ENCODE measurements at places on chromosomes 5 and 9.

- DNase-seq, result no peak
Measured at GRCh38 chr5:175378444-175379028, 65.4 kb downstream of the DRD1 start.

DNA sequence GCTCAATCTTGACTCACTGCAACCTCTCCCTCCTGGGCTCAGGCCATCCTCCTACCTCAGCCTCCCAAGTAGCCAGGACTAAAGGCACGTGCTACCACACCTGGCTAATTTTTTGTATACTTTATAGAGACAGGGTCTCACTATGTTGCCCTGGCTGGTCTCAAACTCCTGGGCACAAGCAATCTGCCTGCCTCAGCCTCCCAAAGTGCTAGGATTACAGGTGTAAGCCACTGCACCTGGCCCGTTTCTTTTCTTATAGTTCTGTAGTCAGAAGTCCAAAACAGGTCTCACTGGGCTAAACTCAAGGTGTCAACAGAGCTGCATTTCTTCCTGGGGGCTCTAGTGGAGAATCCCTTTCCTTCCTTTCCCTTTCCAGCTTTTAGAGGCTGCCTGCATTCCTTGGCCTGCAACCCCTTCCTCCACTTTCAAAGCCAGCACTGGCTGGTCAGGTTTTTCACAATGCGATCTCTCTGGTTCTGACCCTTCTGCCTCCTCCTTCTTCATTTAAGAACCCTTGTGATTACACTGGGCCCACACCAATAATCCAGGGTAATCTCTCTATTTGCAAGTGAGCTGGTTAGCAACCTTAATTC is 16.3 kb downstream of the IRF1 start:
- DNase-seq, result no peak

DNA sequence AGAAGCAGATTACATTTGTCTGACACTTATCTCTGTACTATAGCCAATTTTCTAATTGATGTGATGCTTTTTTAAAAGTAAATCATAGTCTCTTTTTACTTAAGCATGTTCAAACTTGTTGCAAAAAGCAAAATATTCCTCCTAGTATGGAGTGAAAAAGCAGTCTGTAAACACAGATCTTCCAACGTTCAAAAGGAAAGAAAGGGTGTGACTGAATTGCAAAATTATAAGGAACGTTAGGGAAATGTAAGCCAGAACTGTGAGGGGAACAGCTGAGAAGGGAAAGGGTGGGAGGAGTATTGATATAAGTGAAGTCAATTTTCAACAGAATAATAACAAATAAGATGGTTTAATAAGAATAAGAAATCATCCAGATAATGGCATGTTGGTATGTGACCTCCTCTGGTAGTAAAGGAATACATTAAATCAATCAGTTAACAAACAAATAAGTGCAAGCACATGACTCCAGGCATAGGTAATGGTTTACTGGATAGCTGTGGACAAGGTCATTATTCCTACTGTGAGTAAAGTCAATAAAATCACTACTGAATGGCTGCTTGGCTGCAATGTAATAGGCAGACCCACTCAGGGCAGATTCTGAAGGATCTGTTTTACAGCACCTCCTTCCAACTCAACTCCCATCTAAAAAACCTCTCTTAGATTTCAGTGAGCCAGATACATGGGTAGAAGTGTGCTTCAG is 239.1 kb upstream of the NMUR2 start:
- no peak for DNase-seq

DNA sequence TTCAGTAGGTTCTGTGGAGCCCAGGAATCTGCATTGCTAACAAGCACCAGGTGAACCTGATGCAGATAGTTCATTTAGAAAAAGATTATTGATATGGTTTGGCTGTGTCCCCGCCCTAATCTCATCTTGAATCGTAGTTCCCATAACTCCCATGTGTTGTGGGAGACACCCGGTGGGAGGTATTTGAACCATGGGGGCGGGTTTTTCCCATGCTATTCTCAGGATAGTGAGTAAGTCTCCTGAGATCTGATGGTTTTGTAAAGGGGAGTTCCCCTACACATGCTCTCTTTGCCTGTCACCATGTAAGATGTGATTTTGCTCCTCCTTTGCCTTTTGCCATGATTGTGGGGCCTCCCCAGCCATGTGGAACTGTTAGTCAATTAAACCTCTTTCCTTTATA is 212.0 kb downstream of the RAB3C start:
- no peak for DNase-seq

- no peak for DNase-seq
Measured at GRCh38 chr5:96816411-96816939, 8.7 kb upstream of the ERAP1 start.

- no peak for DNase-seq
Measured at GRCh38 chr5:84480873-84481637, 96.4 kb upstream of the EDIL3 start.

- no peak for DNase-seq
Measured at GRCh38 chr9:137406085-137406760, 16.7 kb downstream of the EXD3 start.

- DNase-seq, result no peak
Measured at GRCh38 chr9:93612052-93612795, 35.8 kb downstream of the PHF2 start.

Data from muscle of arm (tissue), 14 donors.